Stimulated activated effector memory CD8-positive, alpha-beta T cell treated with anti-CD3 and anti-CD28 coated beads, Interleukin-12 subunit alpha, Interleukin-12 subunit beta, amount 100 ng/mL, for 72 hours (primary cell): ENCODE measurements at places on chromosomes 3 and 15.

DNA sequence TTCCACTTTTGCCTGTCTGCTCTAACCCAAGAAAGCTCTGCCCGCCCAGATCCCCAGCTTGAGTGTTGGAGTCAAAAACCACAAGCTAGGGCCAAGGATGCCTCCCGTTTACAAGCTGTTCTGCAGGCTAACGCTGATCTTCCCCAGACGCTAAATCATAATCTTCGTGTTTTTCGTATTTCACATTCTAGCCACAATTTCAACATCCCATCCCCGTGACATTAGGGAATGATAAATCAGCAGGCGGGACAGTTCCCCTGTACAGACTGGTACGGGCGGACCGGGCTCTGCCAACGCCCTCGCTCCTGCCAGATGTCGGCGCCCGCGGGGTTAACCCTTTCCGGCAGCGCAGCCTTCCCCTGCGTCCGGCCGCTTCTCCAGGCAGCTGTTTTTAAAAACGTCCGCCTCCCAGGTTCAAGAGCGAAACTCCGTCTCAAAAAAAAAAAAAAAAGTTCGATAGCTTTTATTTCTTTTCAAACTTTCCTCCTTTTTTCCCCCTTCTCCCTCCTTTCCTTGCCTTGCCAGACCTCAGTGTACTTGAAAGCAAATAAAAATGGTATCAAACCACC is 81.0 kb upstream of the BNC1 start:
- no peak for DNase-seq

DNA sequence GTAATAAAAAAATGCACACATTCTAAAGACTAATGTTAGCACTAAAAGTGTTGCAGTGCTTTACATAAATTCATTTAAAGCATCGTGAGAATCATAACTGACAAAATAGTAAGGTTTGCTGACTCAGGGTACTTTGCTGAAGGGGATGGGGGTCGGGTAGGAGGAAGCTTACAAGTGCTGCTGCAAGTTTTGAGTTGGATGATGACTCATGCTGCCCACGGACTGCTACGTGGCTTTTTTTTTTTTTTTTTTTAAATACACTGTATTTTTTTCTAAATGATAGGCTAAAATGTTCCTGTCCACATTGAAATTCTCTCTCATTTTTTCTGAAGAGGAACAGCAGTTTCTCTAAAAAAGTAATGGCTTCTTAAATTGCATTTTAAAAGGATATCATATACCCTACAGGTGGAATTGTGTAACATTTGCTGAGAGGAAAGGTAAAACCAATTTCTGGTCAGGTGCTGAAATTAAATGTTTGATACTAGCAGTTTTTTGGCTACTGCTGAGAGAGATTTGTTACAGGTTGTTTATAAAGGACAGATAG is 2.2 kb downstream of the MAPK6 start:
- peak; percentile 77 for DNase-seq

- no peak for DNase-seq
Observed at GRCh38 chr15:79989682-79990081, 18.7 kb upstream of the BCL2A1 start.

DNA sequence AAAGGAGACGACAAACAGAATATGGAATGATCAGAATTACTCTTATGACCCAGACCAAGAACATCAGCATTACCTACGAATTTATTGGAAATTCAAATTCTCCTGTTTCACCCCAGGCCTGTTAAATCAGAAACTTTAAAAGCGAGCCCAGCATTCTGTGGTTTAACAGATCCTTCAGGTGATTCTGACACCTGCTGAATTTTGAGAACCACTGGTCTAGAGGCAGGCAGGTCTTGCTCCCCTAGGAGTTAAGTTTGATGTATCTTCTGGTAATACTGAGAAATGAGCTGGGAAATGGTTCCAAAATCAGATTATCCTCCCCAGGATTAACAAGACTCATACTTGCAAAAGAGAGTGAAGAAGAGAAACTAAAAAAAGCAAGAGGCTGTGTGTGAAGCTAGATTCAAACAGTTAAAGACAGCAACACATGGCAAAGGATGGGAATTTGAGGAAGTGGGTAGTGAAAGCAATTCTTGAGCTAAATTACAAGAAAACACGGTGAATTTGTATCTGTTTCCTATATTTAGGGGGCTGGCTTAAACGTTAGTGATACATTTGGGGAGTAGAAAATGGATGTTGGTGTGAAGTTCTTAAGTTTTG is 66.0 kb downstream of the FLNB start:
- DNase-seq = no peak
